ENCODE measurements at places on chromosomes 6 and 20.

- no peak for DNase-seq
These were observed 6.8 kb downstream of the TMX4 start for GRCh38 chr20:8012724-8013123.

- no peak for DNase-seq
These were observed 499.6 kb upstream of the SYNCRIP start for GRCh38 chr6:86142326-86142725.

DNA sequence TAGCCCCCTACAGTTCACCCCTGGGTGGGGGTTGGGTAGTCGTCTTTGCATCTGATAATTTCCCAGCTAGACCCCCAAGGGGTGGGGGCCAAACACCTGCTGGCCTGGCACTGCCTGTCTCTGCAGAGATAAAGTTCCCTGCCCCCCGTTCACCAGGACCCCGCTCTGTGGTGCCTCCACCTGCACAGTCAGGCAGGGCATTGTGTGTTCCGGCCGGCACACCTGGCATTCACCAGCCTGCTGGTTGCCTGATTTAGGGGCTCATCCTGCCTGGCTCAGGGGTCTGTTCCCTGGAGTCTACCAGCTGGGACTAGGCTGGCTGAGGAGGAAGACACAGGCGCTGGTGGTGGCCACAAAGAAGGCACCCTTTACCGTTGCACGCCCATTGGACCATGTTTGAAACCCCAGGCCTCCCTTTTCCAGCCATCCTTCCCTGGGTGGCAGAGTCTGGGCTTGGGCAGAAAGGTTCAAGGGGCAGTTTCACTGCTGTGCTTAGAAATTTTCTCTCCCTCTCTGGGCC lies 30.8 kb upstream of the SCRT2 start:
- no peak for DNase-seq

DNA sequence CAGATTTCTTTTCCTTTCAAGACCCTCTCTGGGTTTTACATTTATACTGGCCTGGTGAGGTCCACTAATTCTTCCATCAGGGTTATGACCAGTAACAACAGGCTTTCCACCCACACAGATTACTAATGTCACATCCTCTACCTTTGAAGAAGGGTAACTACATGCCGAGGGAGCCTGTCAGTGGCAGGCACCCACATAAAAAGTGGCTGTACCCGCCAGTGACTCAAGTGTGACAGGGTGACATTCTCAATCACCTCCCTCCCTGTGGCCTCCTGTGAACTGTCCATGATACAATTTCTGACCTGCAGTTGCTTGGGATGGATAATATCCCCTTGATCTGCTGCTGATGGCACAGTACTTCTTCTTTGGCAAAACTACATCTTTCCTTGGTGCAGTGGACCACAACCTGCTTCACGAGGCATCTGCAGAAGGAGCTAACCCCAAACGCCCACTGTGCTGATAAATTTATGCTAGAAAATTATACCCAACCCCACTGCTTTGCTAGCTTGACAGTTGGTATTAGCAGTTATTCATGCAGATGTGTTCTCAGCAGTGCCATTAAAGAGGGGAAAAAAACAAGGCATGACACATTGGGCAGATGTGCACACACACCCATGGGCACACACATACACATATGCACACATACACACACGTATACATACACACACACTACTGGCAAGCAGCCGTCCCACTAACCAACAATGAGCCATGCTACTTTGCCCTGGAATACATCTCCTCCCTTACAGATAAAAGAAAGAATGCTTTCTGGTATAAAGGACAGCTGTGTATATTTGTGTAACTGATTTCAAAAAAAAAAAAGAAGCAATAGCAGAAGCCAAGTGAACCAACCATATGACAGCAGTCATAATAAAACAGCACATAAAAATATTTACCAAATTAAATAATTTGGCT lies 20.8 kb downstream of the GFOD1 start:
- DNase-seq, result no peak

- no peak for DNase-seq
These were observed 164.1 kb upstream of the SALL4 start for GRCh38 chr20:51966296-51966971.

DNA sequence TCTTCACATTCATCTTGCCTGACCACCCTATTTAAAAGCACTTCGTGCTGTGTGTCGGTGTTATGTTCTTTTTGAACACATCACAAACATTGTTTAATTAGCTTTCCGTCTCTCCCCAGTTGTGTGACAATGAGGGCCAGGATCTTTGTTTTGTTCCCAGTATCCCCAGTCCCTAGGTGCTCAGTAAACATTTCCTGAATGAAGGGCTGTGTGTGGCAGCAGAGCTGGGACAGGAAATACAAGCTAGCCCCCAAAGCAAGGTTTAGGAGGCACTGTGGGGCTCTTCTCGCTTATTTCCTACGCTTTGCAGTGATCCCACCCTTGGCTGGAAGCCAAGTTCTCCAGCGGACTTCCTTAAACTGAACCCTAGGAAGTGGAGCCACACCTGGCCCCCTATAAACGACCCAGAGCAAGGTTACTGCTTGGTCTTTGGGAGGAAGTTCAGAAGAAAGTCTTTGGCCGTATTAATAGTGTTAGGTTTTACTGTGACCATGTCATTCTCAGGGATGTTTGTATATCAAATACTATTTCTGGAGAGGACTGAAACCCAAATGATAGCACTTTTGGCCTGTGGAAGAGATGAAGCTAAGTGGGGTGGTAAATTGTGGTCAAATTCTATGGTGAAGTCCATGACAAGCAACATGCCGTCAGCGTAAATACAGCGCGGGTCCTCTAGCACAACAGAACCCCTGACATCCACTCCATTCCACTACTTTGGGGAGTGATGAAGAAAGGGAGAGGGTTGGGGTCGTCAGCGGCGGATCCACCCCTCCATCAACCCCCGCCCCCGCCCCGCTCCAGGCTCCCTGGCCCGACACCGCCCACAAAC lies 570 bp upstream of the FANCE start:
- DNase-seq, result no peak

DNA sequence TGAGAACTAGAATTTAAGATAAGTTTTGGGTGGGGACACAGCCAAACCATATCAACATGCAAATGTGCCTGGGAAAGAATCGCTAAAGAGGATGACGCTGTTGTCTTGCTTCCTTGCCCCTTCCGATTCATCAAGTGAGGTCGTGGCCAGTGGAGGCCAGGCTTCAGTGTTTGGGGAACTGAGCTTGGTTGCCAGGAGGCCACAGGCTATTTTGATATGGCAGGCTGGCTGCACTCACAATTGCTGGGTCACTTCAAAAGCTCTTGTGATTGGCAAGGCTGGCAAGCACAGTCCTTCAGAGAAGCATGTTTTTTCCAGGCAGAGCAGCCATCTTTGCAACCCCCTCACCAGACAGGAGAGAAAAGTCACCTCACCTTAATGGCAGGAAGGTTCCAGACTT lies 45.8 kb downstream of the SAMD5 start:
- DNase-seq, result no peak

GRCh38 chr6:46734867-46735719 lies at the start of gene PLA2G7:
Gene PLA2G7 (minus strand): TSS chr6:46735375. CDS start chr6:46722891, 12,484 bp downstream.
- peak; percentile 22 for DNase-seq

DNA sequence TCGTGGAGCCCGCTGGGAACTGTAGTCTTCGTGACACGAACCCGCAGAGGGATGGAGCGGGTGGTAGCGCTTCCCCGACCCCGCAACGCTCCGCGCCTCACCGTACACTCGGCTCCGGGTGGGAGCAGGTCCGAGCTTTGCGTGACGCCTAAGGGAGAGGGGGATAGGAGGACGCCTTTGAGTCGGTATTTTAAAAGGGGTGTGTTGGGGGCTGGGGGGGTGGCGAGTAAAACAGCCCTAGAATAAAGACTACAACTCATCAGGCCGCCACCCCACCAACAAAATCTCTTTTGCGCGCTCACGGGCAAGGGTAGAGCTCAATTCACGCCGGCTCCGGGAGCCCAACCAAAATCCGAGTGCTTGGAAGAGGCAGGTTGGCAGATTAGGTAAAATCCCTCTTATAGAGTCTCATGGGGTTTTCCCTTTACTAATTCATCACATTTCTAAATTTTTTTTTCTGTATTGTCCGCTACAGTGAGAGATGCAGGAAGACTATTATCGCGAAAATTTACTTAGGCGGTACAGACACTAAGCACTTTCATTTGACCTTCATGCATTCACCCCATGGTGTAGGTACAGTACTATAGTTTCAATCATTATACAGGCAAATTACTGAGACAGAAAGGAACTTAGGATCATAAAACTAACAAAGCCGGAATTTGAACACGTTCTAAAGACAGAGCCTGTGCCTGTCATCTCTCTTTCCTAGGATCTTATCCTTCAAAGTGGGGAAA lies 706 bp upstream of the SNX14 start:
- DNase-seq, result peak; percentile 21

Measured in COR-L47 (cell line).